ENCODE measurements at places on chromosomes 11 and 22.

DNA sequence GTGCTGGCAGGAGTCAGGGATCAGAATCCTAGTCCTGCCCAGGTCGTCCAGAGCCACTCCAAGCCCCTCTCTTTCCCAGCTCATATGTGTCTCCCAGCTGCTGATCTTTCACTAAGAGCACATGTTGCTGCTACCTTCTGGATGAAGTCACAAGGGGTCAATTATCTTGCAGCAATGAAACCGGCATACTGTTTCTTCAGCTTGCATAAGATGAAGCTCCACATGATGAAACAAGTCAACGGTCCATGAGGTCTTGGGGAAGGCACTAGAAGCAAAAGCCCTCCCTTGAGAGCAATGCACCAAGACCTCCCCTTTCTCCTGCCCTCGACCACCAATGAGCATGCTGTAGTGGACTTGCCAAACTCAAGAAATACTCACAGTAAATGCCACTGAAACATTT lies 148.9 kb downstream of the TENM4 start:
- no peak for DNase-seq

GRCh38 chr11:58429273-58429672 lies 1.4 kb upstream of the OR5B2 start:
- DNase-seq, result no peak

GRCh38 chr22:17712441-17712840 lies 61.8 kb downstream of the BID start:
- DNase-seq, result no peak

GRCh38 chr11:67345247-67345919 lies 8.0 kb downstream of the POLD4 start:
- DNase-seq, result no peak

DNA sequence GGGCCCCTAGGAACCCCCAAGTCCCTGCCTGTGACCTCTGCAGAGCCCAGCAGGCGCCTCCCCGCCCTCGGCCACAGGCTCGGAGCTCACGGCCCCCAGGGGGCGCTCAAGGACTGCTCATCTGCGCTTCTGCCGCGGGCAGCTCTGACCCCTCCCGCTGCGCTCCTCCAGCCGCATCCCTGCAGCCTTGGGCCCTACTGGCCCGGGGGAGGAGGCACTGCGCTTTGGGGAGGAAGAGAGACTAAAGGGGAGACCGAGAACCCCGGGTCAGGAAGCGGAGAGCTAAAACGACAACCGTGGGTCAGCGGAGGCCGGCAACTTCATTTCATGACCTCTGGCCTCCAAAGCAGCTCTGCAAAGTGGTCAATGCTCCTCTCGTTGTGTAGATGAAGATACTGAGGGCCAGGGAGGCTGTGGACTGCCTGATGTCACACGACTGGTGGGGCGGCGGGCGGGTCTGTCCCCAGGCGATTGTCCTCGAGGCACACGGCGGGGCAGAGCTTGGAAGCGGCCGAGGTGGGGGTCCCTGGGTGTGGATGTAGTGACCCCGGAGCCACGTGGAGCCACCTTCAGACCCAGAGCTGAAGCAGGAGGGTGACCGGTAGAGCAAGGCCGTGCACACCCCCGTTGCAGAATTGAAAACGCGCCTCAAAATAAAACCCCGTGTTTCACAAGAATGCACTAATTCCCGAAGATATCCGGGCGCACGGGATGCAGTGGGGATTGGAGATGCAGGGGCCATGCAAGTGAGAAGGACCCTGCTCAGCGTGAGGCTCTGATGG lies 2.7 kb upstream of the KRTAP5-6 start:
- DNase-seq, result peak; percentile 26

- DNase-seq, result no peak
Measured at GRCh38 chr11:17526931-17527627, 17.1 kb downstream of the USH1C start.

- peak; percentile 5 for DNase-seq
Measured at GRCh38 chr11:129191649-129192048, 476 bp downstream of the ARHGAP32 start.

- no peak for DNase-seq
Measured at GRCh38 chr11:36022882-36023281, 79.0 kb downstream of the LDLRAD3 start.

DNA sequence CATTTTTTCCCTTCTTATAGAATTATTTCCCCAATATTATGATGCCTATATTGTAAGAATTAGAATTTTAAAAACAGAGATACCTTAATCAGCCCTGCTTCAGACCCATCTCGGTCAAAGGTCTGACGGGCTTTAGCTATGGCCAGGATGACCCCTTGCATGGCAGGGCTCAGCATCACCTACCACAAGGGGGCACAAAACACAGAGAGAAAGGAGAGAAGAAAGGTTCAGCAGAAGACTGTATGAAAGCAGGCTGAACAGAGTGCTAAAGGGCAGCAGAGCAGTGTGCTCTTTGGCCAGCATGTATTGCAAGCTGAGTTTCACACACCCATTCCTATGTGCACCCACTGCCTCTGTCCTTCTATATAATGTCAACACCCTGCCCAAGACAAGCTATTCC lies 26.8 kb downstream of the CLDN25 start:
- no peak for DNase-seq

- DNase-seq, result no peak
Measured at GRCh38 chr11:77144857-77145428, 16.9 kb downstream of the MYO7A start.

DNA sequence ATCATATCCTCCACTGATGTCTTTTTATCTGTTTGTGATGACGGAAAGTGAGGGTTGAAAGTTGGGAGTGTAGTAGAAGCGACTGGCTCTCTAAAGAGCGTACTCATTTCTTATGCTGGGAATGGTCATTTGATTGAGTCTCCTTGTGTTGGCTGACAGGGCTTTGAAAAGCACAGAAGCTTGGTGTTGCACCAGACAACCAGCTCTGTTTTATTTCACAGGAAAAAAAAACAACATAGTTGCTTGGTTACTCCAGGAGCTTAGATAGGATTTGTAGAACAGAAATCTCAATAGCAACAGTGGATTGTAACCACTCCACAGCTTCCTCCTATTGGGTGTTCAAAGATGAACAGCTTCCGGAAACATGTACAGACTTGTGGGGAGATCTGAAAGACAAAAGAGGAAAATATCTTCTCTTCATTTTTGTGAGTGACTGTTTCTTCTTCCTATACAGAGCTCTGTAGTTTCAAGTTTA lies 2.7 kb downstream of the RBM14 start:
- no peak for DNase-seq

GRCh38 chr22:27388090-27388600 lies 413.4 kb downstream of the MN1 start:
- DNase-seq, result no peak

DNA sequence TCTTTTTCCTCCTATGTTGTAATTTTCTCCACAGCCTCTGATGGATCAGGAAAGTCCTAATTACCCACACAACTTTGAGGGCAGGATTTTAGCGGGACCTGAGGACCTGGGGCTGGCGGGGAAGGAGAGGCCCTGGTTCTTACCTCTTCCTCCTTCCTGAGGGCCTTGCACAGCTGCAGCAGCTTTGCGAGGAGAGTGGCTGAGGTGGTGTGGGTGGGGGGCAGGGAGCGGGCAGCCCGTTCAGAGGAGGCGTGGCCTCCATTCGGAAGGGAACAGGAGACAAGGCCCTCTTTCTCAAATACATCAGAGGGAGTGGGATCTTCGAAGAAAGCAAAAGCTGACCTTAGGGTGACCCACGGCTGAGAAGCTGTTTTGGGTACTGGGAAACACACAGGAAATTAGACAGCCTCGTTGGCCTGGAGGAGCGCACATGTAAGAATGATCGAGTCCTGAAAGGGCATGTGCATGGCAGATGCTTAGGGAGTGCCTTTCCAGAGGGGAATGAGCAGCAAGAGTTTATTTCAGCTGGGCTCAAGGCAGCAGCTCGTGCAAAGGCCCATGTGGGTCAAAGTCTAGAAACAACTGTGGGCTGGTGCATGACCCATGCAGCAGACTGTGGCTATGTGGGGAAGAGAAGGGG lies 76.6 kb upstream of the NARS2 start:
- no peak for DNase-seq

- no peak for DNase-seq
Measured at GRCh38 chr22:40666151-40666848, 13.0 kb upstream of the MCHR1 start.

- DNase-seq, result no peak
Measured at GRCh38 chr22:20956258-20957101, 10.6 kb upstream of the AIFM3 start.

DNA sequence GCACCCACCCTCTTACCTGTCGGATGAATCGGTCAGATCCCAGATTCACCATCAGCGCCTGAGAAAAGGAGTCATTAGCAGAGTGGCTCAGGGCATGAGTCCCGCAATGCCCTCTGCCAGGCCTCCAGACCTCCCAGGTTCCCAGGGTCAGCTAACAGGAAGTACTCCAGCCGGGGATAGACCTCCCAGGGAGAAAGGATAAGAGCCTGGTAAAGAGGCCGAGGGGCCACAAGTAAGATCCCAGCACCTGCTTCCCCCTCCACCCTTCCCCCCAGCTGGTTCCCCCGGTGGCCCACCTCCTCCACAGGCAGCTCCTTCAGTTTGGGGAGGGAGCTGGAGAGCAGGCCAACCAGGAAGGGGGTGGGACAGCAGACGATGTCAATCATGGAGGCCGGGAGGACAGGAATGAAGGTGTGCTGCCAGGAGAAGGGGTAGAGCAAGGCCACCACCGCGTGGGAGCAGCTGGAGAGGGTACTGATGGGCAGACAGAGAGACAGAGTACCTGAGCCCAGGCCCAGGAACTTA lies 16.4 kb downstream of the RPL27A start:
- DNase-seq, result no peak
